Germinal center (tissue), 1 donor: ENCODE measurements at places on chromosomes 11 and 22.

DNA sequence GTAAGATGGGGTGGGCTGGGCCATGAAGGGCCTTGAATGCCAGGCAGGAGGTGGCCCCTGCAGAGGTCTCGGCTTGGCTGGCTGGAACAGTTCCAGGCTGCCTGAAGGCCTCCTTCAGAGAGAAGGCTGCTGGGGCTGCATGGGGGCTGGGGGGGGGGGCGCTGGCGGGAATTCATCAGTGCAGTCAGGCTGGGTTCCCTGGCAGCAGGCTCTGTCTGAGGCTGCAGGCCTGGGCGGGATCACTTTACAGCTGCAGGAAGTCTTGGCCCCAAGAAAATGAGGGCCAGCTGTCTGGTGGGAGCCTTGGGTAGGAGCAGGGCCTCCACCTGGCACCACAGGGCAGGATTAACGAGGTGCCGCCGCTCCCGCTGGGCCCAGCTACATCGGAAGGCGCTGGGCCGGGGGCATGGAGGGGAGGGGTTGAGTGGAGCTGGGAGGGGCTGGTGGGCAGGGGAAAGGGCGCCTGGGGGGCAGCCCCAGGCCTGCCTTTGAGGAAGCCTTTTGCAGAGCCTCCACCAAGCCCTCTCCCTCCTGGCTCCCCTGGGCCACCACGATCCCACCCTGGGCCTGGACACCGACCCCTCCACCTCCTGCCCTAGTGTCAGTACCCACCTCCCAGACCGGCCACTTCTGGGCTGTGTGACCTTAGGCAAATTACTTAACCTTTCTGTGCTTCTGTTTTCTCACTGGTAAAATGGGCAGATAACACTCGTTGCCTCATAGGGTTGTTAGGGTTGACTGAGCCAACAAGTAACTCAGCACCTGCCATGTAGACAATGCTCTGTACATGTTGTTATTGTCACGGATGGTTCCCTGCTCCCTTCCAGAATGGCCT is 31.0 kb upstream of the HMOX1 start:
- peak; percentile 63 for DNase-seq

- DNase-seq: no peak
Observed at GRCh38 chr11:48384670-48385069, 18.4 kb upstream of the OR4C5 start.

DNA sequence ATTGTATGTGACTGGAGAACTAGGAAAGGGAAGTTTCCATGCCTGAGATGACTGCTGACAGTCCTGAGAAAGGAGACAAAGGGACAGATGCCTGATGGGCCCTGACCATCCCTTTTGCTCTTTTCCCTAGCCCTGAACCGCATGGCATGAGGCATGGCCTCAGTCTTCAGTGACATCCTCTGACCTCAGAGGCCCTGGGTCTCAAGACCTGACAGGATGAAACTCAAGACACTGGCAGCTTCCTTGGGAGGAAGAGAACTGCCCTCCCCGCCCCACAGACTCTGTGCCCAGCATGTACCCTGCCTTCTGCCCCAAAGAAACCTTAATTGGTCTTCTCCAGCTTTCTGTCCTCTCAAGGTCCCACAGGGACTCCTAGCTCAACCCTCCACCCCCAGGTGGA is 444.1 kb downstream of the SOX6 start:
- DNase-seq: no peak

GRCh38 chr11:119056421-119056999 is 495 bp downstream of the HYOU1 start:
- peak; percentile 61 for DNase-seq

DNA sequence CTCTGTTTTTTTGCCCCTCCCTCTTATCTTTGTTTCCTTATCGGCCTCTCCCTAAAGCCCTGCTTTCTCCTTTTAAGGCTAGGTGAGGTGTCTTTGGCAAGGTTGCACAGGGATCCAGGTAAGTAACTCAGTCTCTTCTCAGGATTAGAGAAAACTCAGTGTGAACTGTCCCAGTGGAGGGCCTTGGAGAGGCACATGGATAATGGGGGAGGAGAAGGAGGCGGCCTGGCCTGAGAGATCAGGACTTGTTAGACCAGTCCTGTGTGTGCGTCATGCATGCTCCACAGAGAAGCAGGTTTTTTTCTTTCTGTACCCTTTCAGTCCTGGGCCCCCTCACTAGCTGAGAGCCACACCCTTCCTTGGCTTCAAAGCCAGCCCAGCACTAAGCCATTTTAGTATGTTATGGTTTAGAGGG is 19.9 kb downstream of the CTNND1 start:
- DNase-seq: no peak

- no peak for DNase-seq
Observed at GRCh38 chr11:15213471-15214231, 98.9 kb downstream of the INSC start.

DNA sequence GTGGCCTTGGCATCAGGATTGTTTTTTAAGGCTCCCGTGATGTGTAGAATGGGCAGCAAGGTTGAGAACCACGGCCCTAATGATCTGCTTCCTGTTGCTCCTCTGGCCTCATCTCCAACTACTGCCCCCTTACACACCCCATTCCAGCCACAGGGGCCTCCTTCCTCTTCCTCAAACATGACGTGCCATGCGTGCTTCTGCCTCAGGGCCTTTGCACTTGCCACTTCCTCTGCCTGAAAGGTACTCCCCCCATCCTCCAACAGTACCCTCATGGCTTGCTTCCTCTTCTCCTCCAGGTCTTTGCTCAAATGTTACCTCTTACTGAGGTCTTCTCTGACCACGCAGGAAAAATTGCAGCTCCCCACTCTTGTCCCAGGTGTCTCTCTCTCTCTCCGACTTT is 93.9 kb upstream of the CSNK2A3 start:
- no peak for DNase-seq

GRCh38 chr11:34994854-34995253 is 78.4 kb downstream of the PDHX start:
- DNase-seq: no peak

DNA sequence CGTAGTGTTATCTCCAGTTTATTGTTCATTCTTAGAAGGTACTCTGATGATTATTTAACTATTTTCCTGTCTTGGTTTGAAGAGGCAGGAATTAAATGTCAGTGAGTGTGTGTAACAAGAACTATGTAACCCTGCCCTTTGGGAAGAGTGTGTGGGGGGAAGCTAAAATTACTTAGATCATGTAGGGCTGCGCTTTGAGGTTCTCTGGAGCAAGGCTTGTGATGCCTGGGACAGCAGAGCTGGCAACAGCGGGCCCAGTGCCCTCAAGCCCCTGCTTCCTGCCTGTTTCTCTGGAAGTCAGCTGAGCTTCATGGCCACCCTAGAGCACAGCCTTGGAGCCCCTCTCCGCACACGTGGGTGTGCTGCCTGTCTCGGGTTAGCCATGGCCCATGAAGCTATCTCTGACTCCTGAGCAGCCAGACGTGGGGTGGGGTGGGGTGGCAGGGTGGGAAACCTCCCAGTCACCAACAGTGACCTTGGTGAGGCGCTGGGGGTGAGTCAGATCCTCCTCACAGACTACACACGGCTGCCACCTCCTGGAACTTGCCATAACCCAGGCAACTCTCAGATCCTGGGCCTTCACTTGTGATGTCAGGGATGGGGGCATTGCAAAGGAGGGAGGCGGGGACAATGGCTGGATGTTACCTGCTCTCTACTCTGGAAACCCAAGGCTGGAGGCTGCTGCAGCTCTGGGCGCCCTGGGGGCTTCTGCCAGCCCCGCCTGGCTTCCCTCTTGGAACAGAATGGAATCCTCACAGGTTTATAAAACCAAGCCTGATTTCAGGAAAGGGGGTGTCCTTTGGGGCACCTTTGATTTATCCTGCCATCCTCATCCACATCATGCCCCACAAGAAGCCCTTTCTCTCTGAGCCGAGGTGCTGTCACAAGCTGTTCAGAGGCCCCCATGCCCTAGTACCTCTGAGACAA is 88.6 kb downstream of the SNX19 start:
- no peak for DNase-seq

DNA sequence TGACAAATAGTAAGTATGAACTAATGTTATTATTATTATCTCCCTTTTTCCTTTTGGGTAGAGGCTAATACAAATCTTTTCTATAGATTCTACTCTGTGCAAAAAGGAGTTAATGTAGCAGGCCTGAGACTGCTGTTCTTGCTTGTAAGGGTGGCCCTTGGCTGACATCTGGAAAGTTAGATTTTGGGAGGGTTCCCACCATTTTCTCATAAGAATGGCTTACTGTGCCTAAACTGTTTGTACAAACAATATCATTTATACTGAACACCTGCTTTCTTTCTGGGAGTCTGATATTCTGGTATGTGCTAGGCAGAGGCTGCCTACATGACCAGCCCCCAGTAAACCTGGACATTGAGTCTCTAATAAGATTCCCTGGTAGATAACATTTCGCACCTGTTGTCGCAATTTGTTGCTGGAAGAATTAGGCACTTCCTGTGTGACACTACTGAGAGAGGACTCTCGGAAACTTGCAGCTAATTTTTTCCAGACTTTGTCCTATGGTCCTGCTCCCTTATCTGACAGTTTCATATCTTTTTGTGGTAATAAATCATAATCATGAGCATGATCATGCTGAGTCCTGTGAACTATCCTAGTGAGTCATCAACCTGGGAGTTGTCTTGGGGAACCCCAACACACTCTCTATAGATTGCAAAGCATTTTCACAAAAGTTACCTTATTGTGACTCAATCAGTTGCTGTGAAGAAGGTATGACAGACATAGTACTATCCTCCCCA is 257.7 kb upstream of the CCDC90B start:
- no peak for DNase-seq

DNA sequence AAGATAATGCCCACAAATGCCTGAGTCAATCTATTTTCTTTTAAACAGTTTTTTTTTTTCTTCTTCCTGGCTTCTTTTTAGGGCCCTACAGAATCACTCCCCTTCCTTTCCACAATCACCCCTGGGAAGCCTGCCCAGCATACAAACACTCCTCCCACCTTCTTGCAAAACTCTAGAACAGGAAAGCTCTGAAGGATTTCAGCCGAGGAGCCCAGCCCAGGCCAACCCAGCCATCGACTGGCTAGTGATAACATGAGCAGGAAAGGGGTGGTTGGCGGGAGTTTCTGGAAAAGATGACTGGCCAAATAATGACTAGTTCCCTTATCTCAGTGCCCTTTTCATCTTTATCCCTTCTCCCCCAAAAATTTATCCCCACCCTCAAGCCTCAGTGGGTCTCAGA is 68.2 kb downstream of the USP35 start:
- DNase-seq: no peak

GRCh38 chr11:119422809-119423508 is at the start of gene THY1:
Gene THY1 (minus strand): TSS chr11:119423172. CDS start chr11:119420905, 2,267 bp downstream.
- DNase-seq: no peak

DNA sequence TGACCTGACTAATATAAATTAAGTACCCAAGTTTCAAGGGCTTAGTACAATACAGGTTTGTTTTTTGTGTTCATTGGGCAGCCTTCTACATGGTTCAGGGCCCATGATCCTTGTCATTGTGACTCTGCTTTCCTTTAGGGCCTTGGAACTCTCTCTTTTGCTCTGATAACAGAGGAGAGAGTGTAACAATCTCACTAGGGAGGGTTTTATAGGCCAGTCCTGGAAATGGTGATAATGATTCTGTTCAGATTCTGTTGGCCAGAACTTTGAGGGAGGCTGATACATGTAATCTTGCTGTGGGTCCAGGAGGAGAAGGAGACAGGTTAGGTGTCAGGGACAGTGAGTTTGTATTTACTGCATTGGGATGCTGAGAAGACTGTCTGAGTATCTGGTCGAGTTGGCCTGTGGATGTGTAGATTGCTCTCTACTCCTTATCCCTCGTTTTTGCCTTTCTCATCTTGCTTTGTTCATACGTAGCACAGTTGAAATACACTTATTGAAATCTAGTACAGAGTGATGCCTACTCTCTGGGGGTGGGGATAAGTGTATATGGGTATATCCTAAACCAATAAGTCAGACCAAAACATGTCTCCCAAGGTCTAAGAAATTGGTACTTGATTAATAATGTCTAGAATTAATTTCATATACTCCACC is 37.5 kb upstream of the HEPHL1 start:
- DNase-seq: no peak
